ENCODE measurements at places on chromosomes 13 and 19. TPM values are rescaled to one million over a fixed set of nuclear protein-coding genes. Genes with fewer than 3 reads are reported as not detected.

DNA sequence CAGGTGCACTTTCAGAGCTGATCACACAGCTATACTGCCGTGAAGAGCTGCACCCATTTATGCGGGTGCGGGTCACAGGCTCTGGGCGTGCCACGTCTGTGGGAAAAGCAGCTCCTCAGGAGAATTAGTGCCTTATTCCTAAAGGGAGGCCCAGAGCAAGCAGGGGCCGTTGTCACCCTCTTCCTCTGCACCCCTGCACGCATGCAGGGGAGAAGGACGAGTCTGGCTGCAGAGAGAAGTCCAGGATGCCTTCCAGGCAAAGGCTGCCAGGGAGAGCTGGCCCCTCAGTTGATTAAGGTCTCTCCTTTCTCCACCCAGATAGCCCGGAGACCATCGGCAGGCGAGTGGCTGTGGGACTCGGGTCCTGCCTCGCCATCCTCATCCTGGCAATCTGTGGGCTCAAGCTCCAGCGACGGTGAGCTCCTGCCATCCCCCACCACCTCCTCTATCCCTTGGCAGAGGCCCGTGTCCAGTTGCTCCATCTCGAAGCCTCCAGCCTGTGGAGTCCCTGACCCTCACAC lies 3.1 kb upstream of the FFAR1 start:
- DNase-seq, result peak; percentile 42

- DNase-seq, result no peak
Observed at GRCh38 chr19:1136621-1137317, 33.0 kb downstream of the GPX4 start.

DNA sequence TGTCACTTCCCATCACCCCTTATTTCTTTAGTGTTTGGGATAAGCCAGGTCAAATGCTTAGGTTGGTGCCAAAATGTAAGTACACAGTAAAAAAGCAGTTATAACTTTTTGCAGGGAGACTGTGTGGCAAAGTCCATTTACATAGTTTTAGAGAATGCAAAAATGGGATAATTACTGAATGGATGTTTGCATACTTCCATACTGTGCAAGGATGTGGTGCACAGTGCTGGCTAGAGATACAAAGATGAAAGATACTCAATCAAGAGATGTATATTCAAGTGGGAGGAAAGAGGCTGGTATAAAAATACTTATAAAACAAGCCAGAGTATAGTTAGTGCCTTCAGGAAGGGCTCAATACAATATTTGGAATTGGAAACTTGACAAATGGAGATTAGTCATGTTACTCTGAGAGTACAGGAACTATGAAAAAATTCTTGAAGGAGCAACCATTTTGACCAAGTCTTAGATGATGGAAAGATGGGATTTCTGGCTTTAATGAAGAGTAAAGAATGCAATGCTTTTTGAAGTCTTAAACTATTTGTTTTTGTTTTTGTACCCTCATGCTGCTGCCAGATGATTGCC lies 8.0 kb downstream of the PDS5B start:
- DNase-seq, result no peak

GRCh38 chr19:12937093-12937926 lies 1.1 kb upstream of the CALR start:
- no peak for DNase-seq

DNA sequence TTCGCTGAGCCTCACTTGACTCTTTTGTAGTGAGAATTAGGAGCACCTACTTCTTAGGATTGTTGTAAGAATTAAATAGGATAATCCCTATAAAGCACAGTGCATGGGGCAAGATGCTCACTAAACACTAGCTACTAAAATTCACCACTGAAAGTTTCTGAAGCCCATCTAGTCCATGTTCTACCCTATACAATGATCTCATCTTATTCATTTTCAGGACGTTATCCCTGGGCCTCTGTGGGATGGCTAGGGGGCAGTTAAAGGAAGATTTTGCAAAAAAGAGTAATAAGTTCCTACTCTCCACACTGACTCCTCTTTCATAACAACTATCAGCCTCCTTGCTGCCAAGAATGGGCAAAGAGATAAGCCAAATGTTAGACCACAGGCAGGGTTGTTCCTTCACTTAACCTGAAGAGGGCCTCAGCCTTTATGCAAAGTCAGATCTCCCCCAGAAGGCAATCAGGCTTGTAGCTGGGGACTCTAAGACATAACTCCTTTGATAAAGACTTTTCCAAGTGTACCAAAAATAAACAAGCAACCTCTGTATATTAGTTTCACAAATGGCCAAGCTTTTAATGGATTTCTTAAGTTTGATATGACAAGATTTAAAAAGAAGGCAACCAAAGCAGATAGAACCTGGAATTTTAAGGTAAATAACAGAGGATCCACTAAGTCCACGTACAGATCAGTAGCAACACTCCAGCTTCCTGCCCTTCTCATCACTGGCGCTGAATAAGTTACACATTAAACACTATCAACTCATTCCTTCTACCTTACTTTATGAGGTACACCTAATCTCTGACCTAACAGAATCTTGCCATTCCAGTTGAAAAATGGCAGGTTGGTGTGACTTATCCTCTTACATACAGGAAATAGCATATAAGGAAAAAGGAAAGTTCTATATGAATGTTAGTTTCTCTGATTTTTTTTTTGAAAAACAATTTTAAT lies 44.4 kb downstream of the ELF1 start:
- DNase-seq, result no peak

DNA sequence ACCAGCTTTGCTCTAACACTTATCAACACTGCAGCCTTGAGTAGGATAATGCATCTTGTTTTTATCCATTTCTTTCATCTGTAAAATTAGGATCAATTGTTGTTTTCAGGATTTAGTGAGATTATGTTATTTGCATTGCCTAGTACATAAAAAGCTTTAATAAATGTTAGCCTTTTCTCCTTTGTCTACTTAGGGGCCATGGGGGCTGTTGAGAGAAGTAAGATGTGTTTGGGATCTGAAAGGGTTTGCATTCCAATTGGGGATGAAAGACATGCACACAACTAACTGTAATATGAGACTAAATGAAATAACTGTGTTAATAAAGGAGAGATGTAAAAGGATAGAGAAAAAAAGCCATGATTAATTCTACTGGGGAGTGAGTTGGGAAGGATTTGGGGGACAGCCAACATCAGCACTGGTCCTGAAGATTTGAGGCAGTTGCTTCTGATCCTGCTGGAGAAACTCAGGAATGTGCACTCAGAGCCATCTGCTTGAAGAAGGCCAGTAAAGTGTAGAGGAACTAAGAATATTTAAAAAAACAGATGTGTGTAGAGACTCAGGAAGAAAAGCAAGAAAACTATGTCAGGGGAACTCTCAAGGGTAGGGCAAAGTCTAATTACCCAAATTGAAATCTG lies 236.3 kb downstream of the OLFM4 start:
- no peak for DNase-seq

PLPPR3 gene
- total RNA-seq, result not detected

CYP4F12 gene
- 23.6 TPM for total RNA-seq

GPX4 gene
- 239 TPM for total RNA-seq

KIR3DL1 gene
- not detected for total RNA-seq

CEACAM4 gene
- 1.9 TPM for total RNA-seq
